ENCODE measurements at places on chromosomes 1 and 21. TPM values are rescaled to one million over a fixed set of nuclear protein-coding genes. Genes with fewer than 3 reads are reported as not detected.

TMPRSS3 gene
- total RNA-seq: 3.5 TPM

PADI3 gene
- not detected for total RNA-seq

CLDN8 gene
- total RNA-seq: not detected

OR10Z1 gene
- total RNA-seq: not detected

ZDHHC18 gene
- 13.2 TPM for total RNA-seq

- no peak for DNase-seq
Measured at GRCh38 chr21:36134803-36135390, at the start of gene CBR3. CBR3 (plus strand) TSS chr21:36135079; CDS start chr21:36135193, 114 bp downstream.

DNA sequence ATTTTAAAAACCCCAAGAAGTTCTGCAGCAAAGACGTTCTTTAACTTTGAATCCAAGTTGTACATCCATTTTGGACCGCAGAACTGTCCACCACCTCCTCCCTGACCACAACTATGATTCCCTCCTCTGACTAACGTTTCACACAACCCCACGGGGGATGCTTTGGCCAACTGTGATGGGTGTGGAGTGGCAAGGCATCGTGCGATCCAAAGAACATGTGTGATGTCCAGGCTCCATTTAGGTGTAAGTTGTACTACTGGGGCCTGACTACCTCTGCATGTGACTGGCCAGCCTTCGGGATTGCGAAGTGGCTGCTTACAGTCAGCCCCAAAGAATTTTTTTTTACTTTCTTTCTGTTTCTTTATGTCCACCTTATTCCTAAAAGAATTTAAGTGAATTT, 6.7 kb downstream of the KCNJ15 start:
- no peak for DNase-seq

GRCh38 chr21:44726826-44727225, 15.5 kb upstream of the TSPEAR start:
- no peak for DNase-seq

- DNase-seq: no peak
Measured at GRCh38 chr1:175314300-175314699, 121.7 kb upstream of the KIAA0040 start.
